Activated CD8-positive, alpha-beta memory T cell treated with anti-CD3 and anti-CD28 coated beads, Interleukin-2, amount 50 U/mL, for 4 hours (primary cell): ENCODE measurements at places on chromosomes 6 and 20.
A peak's percentile ranks its signal among the peaks of the same experiment; 100 is the strongest.

GRCh38 chr6:142913511-142914047 lies 31.4 kb downstream of the HIVEP2 start:
- peak; percentile 68 for DNase-seq

- DNase-seq: no peak
These were observed 107.8 kb downstream of the NFATC2 start for GRCh38 chr20:51434580-51435247.

DNA sequence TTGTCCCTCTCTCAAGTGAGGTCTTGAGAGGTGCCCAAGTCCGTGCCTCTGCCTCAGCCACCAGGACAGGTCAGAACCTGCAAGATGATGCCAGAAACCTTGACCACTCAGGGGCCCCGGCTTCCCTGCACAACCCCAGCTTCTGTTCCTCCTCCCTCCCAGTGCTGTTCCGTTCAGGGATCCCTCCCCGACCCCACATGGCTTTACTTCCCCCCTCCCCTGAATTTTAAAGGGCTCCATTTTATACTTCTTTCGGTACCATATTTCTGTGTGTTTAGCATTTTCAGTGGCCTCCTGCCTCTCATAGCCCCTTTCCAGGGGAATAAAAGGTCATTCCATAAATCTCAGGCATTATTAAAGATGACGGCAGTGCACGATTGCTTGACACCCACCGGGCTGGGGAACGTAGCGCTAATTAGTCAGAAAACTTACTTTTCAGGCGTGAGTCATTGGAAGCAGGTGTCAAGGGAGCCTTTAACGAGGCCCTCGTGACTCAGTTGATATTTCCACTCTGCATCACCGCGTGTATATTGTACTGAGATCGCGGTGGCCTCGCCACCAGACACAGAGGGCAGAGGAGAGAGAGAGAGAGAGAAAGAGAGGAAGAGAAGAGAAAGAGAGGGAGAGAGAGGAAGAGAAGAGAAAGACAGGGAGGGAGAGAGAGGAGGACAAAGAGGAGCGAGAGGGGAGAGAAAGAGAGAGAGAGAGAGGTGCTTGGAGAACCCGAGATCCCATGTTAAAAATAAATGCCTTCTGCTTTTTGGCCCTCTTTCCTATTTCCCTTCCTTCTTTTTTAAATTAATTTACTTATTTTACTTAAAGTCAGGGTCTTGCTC lies 21.3 kb downstream of the KCNG1 start:
- DNase-seq: no peak

DNA sequence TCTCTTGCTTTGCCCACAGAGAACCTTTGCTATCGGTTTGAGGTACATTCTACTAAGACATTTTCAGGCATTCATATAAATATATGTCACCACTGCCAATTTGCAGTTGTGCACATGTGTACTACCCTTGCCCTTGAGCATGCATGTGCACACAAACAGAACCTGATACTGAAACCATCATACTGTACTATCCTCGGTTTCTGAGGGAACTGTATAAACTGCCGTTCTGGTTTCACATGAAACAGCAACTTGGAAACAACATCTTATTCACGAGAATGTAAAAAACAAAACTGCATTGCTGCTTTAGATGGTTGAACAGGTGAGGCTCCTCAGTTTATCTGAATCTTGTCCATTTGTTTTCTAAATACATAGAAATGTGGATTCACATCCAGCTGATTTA lies 151.2 kb upstream of the TMEM170B start:
- no peak for DNase-seq

DNA sequence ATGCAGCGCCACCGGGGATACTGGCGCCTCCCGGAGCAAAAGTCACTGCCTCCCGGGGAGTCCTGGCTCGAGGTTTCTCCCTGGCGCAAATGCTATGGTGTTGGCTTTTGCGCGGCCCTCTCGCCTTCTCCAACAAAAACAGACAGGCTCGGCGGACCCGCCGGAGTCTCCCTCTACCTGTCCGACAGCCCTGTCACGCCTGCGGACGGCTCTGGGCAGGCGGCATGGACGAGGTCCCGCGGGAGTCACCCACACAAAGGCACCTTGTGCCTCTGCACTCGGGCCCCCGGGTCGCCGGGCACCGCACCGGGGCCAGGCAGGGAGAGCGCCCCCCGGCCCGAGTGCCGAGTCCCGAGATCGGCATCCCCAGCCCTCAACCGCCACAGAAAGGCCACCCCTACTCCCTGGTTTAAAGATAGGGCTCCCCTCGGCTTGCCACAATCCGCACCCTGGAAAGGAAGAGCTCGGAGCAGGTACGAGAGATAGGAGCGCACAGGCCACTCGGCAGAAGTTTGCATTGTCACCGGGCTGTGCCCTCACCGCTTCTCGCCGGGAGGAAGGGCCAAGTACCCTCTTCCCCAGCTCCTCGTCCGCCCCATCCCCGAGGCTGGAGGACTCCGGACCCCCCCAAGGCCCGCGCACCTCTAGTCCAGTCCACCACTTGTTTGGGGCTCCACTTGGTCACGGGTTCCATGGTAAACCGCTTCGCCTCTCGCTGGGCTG lies 903 bp downstream of the CNKSR3 start:
- DNase-seq: no peak

- DNase-seq: peak; percentile 61
These were observed 14.4 kb downstream of the NT5E start for GRCh38 chr6:85464260-85464644.

DNA sequence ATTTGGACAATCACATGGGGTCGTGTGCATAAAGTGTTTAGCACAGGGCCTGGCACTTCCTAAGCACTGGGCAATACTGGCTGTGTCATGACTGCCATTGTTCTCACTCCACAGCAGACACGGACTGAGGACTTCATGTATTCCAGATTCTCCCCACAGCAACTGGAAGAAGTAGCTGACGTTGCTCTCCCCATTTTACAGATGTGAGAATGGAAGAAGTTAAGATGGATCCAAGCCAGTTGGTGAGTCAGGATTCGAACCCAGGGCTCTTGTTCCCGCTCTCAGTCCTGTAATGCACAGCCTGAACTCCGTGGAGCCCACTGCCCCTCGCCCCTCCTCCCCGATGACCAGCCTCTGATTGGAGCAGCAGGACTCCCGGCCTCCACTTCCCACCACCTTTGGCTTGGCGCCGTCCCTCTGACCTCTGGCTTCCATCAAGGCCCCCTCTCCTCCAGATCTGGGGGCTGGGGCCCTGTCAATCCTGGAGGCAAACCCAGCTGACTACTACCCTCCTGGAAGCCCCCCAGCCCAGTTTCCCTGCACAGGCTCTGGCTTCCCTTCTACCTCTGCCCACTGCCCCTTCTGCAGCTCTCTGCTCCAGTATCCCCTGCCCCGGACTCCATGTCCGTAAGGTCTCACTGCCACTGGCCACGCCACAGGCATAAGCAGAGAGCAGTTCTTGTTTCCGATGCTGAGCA lies 12.7 kb downstream of the NOL4L start:
- no peak for DNase-seq
